ENCODE measurements at places on chromosomes 7 and 10.

DNA sequence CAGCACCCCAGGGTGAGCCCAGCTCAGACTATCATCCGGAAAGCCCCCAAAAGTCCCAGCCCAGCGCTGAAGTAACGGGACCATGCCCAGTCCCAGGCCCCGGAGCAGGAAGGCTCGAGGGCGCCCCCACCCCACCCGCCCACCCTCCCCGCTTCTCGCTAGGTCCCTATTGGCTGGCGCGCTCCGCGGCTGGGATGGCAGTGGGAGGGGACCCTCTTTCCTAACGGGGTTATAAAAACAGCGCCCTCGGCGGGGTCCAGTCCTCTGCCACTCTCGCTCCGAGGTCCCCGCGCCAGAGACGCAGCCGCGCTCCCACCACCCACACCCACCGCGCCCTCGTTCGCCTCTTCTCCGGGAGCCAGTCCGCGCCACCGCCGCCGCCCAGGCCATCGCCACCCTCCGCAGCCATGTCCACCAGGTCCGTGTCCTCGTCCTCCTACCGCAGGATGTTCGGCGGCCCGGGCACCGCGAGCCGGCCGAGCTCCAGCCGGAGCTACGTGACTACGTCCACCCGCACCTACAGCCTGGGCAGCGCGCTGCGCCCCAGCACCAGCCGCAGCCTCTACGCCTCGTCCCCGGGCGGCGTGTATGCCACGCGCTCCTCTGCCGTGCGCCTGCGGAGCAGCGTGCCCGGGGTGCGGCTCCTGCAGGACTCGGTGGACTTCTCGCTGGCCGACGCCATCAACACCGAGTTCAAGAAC is 1.1 kb downstream of the VIM start:
- peak; percentile 84 for DNase-seq

DNA sequence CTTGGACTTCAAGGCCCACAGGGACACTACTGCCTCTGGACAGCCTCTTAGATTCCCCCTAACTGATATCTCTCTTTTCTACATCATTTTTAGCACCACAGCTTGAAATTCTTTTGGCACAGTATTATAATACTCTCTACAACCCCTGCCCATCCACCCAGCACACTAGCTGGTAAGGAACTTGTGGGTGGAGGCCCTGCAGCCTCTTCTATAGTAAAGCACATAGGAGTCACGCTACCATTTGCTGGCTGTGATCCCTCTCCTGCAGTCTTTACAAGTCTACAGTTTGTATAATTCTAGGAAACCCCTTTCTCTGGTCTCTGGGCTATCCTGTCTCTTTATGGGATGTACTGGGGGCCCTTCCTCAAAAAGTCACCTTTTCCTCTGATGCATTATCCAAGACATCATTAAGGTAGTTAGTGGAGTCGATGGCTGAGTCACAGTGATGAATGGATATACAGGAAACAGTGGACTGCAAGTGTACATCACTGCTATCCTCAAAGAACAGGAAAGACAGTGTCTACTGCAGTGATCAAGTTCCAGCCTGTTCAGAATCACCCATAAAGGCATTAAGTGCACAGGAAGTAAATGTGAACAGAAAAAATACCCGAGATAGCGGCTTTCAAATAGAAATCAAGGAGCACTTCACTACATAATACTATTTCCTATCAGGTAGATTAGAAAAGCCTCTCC is 54.4 kb downstream of the STK17A start:
- no peak for DNase-seq

GRCh38 chr10:122044045-122044661 is 55.2 kb downstream of the TACC2 start:
- no peak for DNase-seq

- DNase-seq = peak; percentile 57
These were observed 16.2 kb downstream of the GHITM start for GRCh38 chr10:84155521-84155920.

GRCh38 chr7:117715784-117716445 is 157.3 kb downstream of the CTTNBP2 start:
- DNase-seq = peak; percentile 67

- DNase-seq = no peak
These were observed 73.0 kb downstream of the ATXN7L1 start for GRCh38 chr7:105803429-105803736.

DNA sequence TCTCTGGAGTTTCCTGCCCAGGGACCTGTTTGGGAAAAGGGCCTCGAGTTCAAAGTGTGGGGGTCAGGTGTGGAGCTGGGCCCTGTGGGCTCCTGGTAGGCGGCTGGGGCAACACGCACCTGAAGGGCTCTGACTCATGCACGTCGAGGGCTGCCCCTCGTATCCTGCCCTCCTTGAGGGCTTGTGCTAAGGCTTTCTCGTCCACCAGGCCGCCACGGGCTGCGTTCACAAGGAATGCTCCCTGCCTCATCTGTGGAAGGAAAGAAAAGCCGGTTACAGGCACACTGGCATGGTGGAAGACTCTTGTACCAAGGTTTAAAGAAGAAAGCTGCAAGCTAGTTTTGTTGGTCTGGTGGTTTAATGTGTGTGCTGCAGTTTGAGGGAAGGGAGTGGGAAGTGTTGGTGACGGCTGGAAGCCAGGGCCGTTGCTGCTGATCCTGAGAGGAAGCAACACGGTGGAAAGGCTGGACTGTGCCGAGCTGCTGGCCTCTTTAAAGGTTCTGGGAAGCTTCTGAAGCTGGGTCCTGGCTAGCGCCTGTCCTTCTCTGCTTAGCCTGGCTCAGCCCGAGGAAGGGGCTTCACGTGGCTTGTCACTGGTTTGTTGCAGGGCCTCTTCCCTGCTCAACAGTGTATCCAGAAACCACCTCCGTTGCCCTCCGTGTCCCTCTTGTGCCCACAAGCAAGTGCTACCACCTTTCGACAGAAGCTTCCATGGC is 52.0 kb downstream of the ZRANB1 start:
- no peak for DNase-seq

DNA sequence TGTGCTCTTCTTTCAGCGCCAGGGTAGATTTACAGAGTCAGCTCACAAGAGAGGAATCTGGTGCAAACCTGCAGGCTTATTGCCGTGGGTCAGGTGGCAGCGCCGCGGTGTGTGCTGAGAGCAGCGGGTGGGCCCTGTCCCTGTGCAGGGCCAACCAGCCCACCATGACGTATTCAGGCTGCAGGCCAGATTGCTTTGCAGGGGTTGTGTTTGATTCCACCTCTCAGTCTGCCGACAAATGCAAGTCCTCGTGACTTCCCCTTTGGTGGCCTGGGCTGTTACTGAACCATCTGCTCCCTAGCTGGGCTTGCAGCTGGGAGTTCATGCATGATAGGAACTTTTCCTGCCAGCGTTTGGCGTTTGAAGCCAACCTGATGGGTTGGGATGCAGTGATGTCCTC is 66.7 kb upstream of the LEP start:
- DNase-seq = peak; percentile 53

DNA sequence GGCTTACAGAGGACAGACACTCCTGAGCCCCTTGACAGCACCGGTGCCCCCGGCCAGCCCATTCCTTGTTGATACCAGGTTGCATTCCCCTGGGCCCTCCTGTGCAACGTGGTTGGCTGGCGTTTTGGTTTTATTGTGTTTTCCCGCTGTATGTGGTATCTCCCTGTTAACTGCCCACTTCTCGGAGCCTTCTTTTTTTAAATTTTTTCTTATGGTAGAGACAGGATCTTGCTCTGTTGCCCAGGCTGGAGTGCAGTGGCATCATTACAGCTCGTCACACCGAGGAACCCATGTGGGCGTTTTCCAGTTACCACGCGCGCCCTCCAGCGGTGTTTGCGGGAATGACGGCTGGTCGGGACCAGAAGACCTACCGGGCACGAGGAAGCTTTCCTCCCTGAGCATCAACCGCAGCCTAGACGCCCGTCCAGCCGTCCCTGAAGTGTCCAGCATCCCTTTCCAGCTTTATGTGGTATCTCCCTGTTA is 16.9 kb upstream of the ZFAND2A start:
- peak; percentile 91 for DNase-seq

- peak; percentile 37 for DNase-seq
These were observed 23.3 kb upstream of the HSPA12A start for GRCh38 chr10:116765648-116766081.

GRCh38 chr7:143247372-143247771 is 15.9 kb upstream of the GSTK1 start:
- DNase-seq = no peak

DNA sequence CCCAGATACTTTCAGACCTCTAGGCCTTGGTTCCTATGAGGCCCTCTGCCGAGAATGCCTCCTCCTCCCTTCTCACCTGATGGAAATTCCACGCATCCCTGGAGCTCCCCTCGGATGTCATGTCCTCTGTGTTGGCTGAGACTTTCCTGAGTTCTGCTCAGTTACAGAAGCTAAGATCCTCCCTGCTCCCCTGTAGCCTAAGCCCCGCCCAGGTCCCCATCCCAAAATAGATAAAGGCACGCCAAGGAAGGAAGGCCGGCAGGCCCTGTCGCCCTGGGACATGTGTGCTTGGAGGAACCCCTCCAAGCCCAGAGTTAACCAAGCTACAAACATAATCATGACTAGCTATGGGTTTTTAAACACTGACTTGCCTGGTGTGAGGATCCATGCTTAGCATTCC is 123.5 kb downstream of the SORBS1 start:
- no peak for DNase-seq

DNA sequence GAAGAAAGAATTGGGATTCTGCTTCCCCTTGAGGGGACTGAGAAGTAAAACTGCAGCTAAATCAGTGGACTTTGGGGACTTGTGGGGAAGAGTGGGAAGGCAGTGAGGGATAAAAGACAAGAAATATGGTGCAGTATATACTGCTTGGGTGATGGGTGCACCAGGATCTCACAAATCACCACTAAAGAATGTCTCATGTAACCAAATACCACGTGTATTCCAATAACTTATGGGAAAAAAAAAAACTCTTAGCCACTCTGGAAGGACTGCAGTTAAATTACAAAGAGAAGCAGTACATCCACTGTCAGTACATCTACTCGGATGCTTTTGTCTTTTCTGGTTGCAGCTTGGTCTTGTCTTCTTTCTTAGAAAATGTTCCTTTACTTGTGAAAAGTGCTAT is 27.4 kb upstream of the GOT1 start:
- no peak for DNase-seq

- no peak for DNase-seq
These were observed 180.2 kb downstream of the FRMD4A start for GRCh38 chr10:14150526-14150925.

DNA sequence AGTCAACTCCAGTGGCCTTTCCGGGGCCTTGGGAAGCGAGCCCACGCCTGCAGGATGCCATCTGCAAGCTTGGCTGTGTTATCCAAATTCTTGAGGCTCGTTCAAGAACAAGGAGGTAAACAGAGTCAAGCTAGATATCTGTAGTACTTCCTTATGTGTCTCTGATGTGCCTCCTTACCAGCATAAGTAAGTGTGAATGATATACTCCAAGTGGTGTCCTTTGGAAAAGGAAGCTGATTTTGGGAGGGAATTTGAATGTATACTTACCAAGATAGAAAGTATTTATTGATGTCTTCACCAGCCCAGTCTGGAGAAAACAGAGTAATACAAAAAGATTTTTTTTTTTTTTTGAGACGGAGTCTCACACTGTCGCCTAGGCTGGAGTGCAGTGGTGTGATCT is 372.3 kb upstream of the GALNT17 start:
- no peak for DNase-seq

GRCh38 chr7:55245271-55245723 is 119.8 kb upstream of the LANCL2 start:
- DNase-seq = no peak

DNA sequence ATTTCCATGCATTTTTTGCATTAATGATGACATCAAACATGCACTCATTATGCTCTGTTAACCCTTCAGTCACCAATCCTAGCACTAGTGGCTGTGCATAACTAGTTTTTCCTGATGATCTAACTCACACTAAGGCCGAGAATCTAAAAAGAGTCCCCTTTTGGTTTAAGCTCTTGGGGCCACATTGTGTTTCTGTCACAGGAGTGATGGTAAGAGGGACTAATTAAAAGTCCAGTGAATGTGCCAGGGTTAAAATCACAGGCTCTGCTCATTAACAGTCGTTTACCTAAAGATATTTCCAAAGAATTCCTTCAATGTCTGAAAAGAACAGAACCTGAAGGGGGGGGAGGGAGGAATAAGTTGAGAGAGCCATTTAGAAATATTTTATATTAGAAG is 359.0 kb upstream of the ANKRD30A start:
- no peak for DNase-seq

GRCh38 chr10:24854256-24854655 is 98.2 kb downstream of the PRTFDC1 start:
- no peak for DNase-seq

DNA sequence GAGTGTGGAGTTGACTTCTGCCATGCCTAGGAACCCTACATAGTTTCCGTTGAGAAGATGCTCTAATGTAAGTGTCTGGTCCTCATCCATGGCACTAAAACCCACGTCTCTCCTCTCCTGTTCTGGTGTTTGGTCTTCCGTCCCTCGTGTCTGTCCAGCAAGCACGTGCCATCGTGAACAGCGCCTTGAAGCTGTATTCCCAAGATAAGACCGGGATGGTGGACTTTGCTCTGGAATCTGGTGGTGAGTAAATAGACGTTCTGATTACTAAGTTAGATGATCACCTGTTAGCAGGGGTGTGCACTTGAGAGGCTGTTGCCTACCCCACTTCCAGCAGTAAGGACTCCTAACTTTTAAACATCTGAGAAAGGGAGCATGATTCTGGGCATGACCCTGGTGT is 15.1 kb upstream of the GET4 start:
- no peak for DNase-seq

DNA sequence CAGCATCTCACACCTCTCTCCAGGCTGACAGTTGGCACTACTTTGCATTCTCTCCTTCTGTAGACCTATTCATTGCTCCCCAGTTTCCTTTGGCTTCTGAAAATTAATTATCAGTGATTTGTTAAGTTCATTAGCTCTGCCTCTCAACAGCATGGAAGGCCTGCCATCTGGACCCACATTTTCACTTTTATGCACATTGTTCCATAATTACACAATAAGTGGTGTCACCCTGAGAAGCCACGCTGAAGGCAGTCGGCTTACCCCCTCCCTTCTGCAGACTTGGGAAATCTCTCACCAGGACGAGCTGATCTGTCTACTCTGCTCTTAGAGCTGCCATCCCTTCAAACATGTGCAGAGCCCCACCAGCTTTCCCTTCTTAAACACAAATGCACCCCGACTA is 64.7 kb downstream of the SLIT1 start:
- DNase-seq = peak; percentile 53

DNA sequence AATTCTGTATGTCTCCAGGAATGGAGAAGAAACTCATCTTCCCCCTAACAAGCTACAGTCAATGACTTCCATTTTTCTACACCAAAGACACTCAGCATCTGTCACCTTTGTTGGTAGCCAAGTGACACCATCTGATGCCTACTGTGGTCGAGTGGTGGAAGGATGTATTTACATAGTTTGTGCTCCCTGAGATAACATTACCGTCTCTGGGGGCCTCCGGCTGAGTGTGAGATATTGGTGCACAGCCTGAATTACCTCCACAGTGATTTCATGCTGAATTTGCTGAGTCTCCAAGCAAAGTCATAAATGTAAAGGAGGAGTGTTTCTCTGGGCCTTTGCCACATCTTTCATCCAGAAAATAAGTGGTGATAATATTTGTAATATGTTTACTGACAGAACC is 114.0 kb downstream of the GRID1 start:
- no peak for DNase-seq

DNA sequence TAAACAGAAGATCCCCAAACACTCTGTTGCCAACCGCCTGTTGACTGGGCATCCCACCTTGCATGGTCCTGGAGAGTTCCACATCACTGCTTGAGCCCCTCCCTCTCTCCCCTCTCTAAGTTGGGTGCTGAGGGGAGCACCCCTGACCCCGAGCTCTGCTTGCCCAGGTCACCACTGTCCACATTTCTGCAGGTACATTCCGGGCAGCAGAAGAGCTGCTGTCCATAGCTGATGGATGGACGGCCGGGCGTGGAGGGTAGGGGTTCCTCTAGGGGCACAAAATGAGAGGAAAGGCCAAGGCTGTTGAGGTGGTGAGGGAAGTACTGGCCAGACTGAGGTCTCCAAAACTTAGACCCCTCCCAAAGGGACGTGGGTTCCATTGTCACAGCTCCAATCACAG is 227.4 kb upstream of the PPP2R2D start:
- DNase-seq = no peak

Data from NB4 (cell line).